ENCODE measurements at places on chromosomes 3 and 15.

- DNase-seq = no peak
These were observed 1.4 kb downstream of the STARD9 start for GRCh38 chr15:42576776-42577175.

DNA sequence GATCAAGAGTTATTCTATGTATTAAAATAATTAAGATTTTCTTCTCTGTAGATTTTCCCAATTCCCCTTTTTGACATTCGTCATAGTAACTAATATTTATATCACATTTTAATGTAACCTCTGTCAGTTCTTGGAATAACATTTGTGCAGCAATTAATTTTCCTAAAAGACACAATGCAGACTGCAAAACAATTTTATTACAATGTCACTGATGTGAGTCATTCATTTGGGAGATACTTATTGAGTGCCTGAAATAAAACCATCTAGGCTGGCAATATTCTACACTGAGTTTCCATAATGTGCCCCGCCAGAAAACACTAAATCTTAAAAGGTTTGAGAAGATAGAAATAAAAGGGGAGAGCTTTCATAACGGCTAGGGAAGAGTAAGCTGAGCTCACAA, 6.7 kb upstream of the USP13 start:
- DNase-seq = no peak

- DNase-seq = peak; percentile 37
These were observed 1.6 kb downstream of the IL12A start for GRCh38 chr3:159989973-159990846.

DNA sequence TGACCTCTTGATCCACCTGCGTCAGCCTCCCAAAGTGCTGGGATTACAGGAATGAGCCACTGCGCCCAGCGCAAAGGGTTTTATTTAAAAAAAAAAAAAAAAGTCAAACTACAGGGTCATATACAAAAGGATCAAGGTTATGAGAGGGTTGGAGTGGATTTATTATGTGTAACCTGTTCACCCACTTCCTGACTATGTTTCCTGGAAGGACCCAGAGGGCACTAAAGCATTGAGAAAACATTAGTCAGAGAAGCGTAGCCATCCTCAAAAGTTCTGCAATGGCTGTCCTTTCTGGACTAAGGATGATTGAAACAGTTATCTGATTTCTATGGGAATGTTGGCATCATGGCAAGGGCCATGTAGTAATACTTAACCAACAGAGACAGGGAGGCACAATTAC, 7.3 kb upstream of the SCAPER start:
- no peak for DNase-seq

DNA sequence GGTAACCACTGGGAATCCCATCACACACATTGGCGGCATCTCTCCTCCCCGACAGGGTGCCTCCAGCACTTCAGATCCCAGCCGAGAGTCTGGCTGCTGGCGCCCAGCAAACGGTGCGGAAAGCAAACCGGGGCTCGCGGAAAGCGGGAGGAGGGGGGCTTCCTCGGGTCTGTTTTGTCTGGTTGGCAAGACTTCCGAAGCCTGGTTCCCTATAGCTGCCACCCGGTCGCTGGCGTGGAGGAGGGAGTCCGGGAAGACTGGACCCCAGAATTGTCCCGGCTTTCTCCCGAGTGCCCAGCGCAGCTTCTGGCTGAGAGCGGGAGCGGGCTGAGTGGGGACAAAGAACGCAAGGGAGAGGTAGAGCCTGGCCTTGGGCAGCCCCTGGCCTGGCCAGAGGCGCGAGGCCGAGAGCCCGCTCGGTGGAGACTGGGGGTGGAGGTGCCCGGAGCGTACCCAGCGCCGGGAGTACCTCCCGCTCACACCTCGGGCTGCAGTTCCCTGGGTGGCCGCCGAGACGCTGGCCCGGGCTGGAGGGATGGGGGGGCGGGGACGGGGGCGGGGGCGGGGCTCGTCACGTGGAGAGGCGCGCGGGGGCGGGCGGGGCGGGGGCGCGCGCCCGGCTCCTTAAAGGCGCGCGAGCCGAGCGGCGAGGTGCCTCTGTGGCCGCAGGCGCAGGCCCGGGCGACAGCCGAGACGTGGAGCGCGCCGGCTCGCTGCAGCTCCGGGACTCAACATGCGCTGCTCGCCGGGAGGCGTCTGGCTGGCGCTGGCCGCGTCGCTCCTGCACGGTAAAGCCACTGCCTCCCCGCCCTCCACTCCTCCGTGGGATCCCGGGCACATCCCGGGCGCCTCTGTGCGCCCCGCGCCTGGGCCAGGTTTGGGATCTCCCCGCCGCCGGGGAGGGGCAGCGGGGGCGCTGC, at the start of gene CHRNA7:
CHRNA7 (plus strand) TSS at position 654 of the 920 bp plus-strand sequence; CDS start at position 734, 80 bp downstream.
- DNase-seq = peak; percentile 84

GRCh38 chr3:4981294-4981664, 2.0 kb downstream of the BHLHE40 start:
- no peak for DNase-seq

GRCh38 chr3:22951910-22952309, 251.2 kb upstream of the UBE2E2 start:
- DNase-seq = peak; percentile 48

DNA sequence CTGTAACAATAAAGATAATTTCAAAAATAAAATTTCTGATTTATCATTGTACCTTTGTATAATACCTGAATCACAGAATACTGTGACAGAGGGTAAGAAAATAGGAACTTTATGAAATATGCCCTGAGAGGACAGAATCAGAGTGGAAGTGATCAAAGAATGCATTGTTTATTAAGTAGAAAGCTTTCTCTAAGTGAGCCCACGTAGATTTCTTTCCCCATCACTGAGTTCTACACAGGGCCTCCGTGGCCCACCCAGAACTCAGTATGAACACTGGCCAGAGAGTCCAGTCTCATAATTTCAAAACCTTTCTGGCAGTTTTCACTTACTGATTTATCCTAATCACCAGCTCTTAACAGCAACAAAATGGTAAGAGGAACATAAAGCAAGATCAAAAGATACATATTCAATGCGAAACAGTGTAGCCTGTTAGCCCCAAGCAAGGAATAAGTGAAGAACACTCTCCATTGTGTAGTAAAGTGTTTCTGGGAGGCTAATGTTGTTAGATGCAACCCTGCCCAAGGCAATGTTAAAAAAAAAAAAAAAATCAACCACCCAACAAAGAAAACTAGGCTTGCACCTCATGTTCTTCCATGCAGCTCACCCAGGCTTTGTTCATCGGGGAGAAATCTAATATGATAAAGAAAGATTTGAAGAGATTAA, 341.3 kb downstream of the LSAMP start:
- peak; percentile 69 for DNase-seq

DNA sequence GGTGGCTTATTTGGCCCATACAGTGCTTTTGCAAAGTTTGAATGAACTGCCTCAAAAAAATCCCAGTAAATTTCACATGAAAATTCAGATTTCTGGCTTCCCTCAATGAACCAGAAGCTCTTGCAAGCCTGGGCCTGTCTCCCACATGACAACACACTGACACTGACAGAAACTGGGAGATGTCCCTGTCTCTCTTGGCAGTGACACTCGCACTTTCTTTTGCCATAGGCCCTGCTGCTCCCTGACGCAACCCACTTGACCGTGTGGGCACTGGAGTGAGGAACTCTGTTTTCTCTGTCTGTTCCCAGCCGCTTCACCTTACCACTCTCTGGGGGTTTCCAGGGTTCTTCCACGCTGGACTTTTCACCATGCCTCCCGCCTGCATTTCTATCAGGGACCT, 524.5 kb downstream of the SHQ1 start:
- DNase-seq = no peak

DNA sequence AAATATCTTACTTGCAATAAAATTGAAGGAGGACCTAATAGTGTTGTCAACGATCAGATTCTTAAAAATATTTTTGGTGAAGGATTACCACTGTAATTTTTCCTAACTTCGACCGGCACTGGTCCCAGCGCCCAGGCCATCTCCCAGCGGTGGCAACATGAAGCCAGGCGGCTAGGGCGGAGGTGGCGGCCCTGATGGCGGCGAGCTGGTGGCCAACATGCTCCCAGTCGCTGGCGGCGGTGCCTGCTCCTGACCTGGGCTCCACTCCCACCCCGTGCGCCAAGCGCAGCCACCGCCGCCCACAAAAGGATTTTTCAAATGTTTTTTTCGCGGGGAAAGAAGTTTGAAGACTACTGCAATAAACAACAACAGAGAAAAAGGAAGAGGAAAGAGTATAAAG, 56.5 kb upstream of the B3GALNT1 start:
- DNase-seq = no peak

GRCh38 chr3:154210986-154211385, 89.8 kb downstream of the ARHGEF26 start:
- no peak for DNase-seq

DNA sequence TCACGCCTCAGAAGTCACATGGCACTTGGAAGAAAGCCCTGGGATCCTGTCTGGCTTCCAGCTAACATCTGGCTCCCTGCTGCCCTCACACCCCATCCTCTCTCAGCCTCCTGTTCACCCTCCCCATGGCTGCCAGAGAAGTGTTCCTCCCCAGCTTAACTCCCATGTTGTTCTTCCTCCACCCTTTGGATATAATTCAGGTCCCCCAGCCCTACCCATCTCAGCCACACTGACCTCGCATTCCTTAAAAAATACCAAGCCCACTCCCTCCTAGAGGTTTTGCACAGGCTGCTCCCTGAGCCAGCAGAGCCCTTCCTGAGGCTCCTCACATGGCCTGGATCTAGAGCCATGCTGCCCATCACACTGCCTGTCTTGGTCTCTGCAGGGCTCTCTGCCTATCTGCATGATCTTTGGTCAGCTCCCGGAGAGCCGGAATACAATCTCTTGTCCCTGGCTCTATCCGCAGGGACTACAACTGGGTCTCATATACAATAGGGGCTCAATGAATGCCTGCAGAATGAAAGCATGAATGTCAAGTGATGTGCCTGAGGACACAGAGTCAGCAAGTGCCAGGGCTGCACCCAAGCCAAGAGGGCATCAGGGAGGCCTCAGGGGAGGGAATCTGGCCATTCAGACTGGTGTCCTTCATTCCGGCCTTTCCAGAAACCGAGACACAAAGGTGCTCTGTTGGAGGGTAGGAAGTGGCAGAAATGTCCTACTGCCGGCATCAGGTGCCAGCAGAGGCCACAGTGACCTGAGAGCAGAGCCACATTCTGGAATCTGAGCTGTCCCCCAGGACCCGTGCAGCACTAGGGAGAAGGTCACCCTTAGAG, 3.8 kb upstream of the TKT start:
- DNase-seq = peak; percentile 85

DNA sequence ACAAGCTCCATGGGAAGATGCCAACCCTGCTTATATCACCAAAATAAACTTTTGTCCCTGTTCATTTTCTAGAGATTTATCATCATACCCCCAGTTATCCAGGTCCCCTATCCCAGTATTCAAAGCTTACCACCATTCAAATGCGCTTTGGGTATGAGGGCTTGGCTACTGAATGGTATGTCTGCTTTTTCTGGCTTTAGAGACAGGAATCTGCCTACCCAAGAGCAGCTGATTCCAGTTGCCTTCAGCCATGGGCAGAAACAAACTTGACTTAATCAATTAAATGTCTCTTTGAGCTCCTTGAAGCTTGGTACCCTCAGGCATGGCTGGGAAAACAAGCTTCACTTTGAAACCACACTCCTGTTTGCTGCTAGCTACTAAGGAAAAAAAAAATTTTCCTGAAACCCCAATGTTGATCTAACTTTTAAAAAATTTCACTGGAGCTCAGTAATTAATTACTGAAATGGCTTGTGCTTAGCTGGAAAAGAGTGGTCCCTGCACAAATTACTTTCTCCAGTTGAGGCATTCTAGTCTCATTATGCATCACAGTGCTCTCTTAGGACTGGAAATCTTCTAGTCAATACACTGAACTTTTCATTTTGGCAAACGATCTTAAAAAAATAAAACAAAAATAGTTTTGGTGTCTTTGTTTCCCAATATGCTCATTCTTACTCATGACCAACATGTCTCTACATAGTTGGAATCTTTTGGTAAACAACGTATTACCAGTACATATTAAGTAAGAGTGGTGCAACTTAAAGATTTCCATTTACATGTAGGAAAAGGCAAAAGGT, 242.8 kb downstream of the DTWD1 start:
- no peak for DNase-seq

DNA sequence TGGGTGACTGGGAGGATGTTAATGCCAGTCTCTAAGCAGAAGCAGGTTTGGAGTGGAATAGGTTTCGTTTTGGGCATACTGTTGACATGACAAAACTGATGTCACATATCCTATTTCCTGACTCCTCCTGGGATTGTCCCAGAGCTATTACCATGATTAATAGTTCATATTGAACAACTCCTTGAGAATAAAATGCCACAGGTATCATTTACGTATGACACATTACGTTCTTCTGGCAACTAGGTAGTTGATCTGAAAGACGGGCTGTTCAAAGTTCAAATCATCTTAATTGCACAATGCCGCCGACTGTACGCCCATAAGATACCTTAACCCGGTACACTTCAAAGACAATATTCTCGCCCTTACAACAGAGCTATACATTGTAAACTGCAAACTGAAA, 1.4 kb upstream of the RAB5A start:
- no peak for DNase-seq

DNA sequence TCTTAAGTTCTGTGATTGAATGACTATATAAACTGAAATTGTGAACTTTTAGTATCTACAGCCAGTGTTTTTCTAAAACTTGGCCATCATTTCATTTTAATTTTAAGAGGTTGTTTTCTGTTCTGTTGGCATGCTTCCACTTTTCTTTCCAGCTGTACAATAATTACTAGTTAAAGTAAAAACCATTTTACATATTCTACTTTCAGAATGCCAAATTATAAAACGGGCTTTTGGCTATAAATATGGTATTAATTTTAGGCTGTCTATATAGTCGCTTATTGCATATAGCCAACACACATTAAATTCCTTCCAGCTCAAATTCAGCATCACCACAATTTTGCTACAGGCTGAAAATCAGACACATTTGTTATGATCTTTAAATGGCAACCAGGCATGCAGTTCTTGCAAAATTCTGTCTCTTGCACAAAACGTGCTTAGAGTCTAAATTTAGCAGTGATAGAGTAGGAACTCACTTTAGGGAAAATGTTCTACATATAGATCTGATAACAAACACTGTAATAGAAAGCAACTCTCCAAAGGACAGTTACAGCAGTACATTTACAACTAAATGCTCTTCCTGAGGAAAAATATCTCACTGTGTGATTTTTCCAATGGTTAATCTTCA, 81.1 kb downstream of the BTD start:
- DNase-seq = no peak

GRCh38 chr3:127970966-127971592, 56.0 kb downstream of the KBTBD12 start:
- peak; percentile 65 for DNase-seq

DNA sequence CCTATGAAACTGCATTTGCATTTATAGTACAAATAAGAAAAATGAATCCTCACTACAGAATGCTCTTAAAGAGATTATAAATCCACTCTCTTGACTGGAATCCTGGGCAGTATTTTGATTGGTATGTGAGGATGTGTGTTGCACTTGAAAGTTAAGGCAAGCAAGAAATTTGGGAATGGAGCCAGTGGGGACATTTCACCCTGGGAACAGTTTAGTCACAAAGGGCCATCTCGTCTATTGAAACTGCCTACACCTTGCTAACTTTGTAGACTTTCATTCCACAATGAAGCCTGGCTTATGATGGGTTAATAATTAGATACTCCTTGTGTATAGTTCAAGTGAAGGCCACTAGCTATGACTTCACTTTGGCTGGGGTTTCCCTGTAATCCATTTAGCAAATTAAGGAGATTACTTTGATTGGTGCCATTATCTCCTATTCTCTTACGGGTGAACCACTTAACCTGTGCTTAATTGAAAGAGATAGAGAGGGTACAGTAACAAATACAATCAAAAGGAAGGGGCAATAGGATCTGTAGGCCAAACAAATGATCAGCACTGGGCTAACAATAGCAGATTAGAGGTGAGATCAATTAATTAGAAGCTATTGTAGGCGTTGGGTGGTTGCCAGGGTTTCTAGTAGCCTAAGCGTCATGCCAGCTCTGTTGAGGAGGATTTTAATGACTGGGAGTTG, 146.9 kb upstream of the RARB start:
- DNase-seq = peak; percentile 82
